NCI-H446 treated with DMSO at 0.1 percent for 48 hours (cell line): ENCODE measurements at places on chromosomes 12 and 14.

GRCh38 chr12:131455581-131456110 lies 255.2 kb upstream of the SFSWAP start:
- no peak for DNase-seq

GRCh38 chr14:50452296-50452695 lies 55.6 kb upstream of the CDKL1 start:
- DNase-seq, result peak; percentile 77

DNA sequence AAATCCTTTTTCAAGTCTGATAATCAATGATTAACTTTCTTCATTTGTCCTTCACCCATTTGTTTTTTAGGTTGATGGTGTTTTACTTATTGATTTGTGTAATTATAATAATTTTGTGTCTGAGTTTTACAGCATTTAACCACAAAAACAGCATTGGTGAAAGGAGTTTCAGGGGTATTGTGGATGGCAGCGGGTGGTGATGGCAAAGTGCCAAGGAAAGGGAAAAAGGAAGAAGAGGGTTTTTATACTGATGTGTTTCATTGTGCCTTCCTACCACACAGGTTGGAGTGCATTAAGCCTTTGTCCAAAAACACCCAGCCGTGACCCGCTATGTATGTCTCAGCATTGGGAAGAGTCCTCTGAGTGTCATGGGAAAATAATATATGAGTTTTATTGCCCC lies 150.3 kb downstream of the DAD1 start:
- DNase-seq, result no peak

GRCh38 chr12:96886998-96887677 lies 19.9 kb upstream of the NEDD1 start:
- DNase-seq, result no peak

- DNase-seq, result no peak
These were observed 71.2 kb upstream of the PELI2 start for GRCh38 chr14:56046996-56047395.

- DNase-seq, result no peak
These were observed 1683.8 kb upstream of the SEL1L start for GRCh38 chr14:83217492-83217891.

GRCh38 chr12:2668816-2669215 lies 126.0 kb upstream of the FKBP4 start:
- DNase-seq, result no peak

DNA sequence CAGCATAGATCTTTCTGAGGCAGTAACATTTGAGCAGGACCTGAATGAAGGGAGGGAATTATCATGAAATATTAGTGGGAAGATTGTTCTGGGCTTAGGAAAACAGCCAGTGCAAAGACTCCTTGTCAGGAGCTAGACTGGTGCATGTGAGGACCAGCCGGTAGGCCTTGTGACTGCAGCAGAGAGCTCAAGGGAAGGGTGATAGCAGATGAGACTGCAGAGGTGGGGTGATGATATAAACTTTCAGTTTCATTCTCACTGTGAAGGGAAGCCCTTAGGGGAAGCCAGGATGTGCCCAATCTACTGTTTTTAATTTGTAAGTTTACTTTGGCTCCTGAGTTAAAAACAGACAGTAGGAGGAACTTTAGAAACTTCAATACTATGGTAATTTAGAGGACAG lies 12.4 kb downstream of the IL22 start:
- DNase-seq, result no peak
